Right renal pelvis (tissue), 4 donors: ENCODE measurements at places on chromosomes 7 and 10. TPM values are rescaled to one million over a fixed set of nuclear protein-coding genes. Genes with fewer than 3 reads are reported as not detected.

GRCh38 chr7:1436608-1437007, 22.7 kb downstream of the MICALL2 start:
- no peak for DNase-seq

DNA sequence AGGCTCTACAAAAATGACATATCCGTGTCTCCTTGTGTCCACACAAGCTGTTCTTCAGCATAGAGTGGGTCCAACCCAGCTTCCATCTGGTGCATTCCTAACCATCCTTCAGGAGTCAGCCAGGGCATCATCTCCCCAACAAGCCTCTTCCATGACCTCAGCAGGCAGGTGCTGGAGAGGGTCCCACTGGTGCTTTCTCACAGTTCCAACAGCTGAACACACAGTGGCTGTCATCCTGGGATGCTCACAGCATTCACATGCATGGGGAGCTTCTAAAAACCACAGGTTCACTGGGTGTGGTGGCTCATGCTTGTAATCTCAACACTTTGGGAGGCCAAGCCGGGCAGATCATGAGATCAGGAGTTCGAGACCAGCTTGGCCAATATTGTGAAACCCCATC, 6.4 kb upstream of the CYP3A4 start:
- DNase-seq = no peak

DNA sequence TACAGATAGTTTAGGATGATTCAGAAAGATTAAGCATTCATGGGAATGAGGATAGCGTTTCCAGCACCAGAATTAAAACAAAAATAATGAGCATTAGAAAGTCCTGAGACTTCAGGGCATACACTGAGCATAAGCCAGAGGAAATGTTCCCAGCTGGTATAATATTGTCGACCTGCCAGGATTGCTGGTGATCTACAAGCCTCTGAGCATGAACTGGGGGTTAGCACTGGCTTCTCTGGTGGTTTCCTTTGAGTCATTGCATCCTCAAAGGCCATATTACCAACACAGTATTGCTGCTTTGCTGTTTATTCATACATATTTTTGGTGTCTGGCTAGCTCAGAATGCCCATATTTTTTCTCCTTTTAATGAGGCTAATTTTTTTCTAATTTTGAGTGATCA, 10.7 kb upstream of the ATRNL1 start:
- DNase-seq = no peak

- no peak for DNase-seq
Measured at GRCh38 chr7:111516612-111517011, 45.7 kb downstream of the IMMP2L start.

DNA sequence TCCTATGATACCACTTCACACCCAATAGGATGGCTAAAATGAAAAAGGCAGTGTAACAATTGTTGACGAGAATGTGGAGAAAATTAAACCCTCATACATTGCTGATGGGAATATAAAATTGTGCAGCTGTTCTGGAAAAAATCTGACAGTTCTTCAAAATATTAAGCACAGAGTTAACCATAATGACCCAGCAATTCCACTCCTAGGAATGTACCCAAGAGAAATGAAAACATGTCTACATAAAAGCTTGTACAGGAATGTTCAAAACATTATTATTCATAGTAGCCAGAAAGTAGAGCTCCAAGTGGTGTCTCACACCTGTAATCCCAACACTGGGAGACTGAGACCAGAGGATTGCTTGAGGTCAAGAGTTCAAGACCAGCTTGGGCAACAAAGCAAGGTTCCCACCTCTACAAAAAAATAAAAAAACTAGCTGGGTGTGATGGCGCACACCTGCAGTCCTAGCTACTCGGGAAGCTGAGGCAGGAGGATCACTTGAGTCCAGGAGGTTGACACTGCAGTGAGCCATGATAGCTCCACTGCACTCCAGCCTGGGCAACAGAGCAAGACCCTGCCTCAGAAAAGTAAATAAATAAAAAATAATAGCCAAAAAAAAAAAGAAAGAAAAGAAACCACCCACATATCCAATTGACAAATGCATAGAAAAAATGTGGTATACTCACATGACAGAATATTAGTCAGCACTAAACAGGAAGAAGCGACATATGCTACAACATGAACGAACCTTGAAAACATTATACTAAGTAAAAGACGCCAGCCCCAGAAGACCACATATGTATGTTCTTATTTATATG, 5.0 kb downstream of the RHEB start:
- no peak for DNase-seq

DNA sequence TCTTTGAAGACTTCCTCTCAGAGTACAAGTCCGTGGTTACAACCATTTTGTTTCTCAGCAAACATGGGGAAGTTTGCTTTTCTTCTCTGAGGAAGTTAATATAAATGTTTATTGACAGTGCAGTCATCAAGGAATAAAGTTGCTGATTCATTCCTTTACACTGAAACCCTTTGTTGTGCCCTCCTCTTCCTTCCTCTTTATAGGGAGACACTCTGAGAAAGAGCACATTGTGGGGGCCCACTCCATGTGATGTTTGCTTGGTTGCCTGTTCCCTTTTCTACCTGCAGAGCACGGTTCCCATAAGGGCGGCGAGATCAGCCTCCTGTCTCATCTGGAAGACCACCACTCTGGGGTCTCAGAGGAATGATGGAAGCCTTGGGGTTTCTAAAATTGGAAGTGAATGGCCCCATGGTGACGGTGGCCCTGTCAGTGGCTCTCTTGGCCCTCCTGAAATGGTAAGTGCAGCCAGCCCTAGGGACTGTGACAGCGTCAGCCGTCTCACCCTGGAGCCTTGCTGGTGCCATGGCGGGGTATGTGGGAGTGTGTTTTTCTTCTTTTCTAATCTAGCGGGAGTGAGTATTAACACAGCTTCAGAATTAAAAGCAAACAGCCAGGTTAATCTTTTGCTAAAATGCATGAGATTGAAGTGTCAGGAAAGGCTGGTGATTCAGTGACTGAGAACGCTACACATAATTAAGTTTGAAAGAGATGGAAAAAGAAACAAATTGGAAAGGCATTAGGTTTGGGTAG, at the start of gene TBXAS1:
Gene TBXAS1 (plus strand): TSS at position 240 of the 750 bp plus-strand sequence. CDS start 127 bp downstream, at position 367.
- no peak for DNase-seq

- no peak for DNase-seq
Measured at GRCh38 chr7:47967123-47967522, 12.3 kb downstream of the HUS1 start.

The ELN gene
- 100 TPM for polyA plus RNA-seq

The OR2A1 gene
- polyA plus RNA-seq = 1.1 TPM
